ENCODE measurements at places on chromosomes 12 and 14.

DNA sequence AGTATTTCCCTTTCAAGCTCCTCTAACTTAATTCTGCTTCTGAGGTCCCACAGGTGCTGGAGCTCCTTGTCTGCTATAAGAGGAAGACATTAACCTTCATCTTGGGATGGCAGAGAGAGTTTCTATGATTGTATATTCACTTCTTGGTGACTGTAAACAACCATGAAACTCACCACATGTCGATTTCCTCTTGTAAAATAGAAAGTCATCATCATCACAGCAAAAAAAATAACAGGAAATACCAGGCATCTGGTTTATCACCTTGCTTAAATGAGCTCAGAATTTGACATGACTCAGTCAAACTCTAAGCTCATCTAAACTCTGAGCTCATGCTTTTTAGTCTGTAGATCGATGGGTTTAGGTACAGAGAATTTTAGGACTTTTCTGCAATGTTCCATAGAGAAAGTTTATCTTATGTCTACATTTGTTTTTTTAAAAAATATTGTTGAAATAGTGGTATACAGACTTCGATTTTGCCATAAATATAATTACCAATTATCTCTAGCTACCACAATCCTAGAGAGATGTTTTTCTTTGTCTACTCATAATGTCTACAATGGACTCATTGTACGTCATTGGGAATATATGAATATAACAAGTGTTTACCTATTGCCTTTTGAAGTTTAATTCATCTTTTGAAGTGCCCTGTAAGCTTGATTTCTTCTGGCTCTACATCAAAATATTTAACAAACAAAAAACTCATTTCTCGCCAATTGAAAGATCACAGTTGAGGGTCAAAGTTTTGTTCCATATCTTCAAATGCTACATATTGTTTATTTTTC is 58.4 kb downstream of the IGF1 start:
- no peak overlapping the region for H3K27ac ChIP-seq
- no peaks in the 10 kb centered on the region for H3K36me3 ChIP-seq
- no peaks in the 10 kb centered on the region for H3K4me1 ChIP-seq
- no peak overlapping the region for H3K4me3 ChIP-seq

DNA sequence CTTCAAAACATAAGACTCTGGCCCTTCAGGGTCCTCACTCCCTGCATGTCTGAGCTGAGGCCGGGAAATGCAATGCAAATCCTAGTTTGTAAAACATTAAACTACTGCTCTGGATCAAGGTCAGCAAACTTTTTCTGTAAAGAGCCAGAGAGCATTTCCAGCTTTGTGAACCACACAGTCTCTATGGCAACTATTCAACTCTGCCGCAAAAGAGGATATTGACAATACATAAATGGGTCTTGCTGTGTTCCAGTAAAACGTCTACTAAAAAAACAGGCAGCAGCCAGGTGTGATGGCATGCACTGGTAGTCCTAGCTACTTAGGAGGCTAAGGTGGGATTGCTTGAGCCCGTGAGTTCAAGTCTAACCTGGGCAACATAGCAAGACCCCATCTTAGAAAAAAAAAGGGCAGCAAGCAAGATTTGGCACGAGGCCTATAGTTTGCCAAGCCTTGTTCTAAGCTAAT is 22.3 kb downstream of the DDX24 start:
- H3K27ac ChIP-seq, result no peak overlapping the region
- no peaks in the 10 kb centered on the region for H3K27me3 ChIP-seq
- H3K36me3 ChIP-seq, result peaks cover 89% of the 10 kb centered on the region
- H3K4me3 ChIP-seq, result no peak overlapping the region

GRCh38 chr12:27359578-27360340 is 27.1 kb downstream of the BMAL2 start:
- no peak for DNase-seq
- H3K36me3 ChIP-seq, result no peaks in the 10 kb centered on the region
- no peak overlapping the region for H3K27ac ChIP-seq
- H3K4me1 ChIP-seq, result no peaks in the 10 kb centered on the region
- no peaks in the 10 kb centered on the region for H3K27me3 ChIP-seq

- no peaks in the 10 kb centered on the region for H3K27me3 ChIP-seq
- H3K27ac ChIP-seq, result no peak overlapping the region
- H3K4me3 ChIP-seq, result no peak overlapping the region
- H3K4me1 ChIP-seq, result peaks cover 9% of the 10 kb centered on the region
- H3K36me3 ChIP-seq, result peaks cover 54% of the 10 kb centered on the region
Measured at GRCh38 chr14:102993523-102993922, 63.8 kb downstream of the CDC42BPB start.

- DNase-seq, result no peak
- H3K4me1 ChIP-seq, result no peaks in the 10 kb centered on the region
- no peak overlapping the region for H3K4me3 ChIP-seq
- H3K27ac ChIP-seq, result no peak overlapping the region
Measured at GRCh38 chr12:100995201-100995600, 200.6 kb downstream of the ANO4 start.

DNA sequence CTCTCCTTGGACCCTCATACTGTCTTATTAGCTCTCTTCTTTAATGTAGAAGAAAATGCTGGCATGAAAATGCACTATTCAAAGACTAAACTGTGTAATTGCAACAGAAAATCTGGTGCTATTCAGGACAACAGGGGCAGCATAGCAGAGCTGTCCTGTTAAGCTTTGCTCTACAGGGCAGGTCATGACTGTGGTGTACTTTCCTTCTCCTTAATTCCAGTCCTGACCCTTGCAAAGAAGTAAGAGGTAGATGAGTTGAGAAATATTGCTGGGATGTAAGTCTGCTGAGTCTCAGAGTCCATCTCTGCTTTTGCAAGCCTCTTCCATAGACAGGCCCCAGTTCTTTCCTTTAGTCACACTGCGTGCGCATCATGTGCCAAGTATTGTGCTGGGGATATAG is 52.6 kb upstream of the STK38L start:
- H3K27ac ChIP-seq, result no peak overlapping the region
- no peak overlapping the region for H3K4me3 ChIP-seq
- peaks cover 1% of the 10 kb centered on the region for H3K4me1 ChIP-seq
- peak; percentile 41 for DNase-seq
- no peaks in the 10 kb centered on the region for H3K36me3 ChIP-seq
- H3K27me3 ChIP-seq, result no peaks in the 10 kb centered on the region

- H3K27me3 ChIP-seq, result no peaks in the 10 kb centered on the region
- peak overlapping the region; percentile 86 for H3K4me3 ChIP-seq
- peak; percentile 58 for DNase-seq
- H3K36me3 ChIP-seq, result no peaks in the 10 kb centered on the region
- H3K27ac ChIP-seq, result no peak overlapping the region
Measured at GRCh38 chr12:30694412-30695198, 1.1 kb downstream of the IPO8 start.

GRCh38 chr12:67088401-67089118 is 180.6 kb upstream of the CAND1 start:
- no peak overlapping the region for H3K4me3 ChIP-seq
- no peak overlapping the region for H3K27ac ChIP-seq
- peaks cover 3% of the 10 kb centered on the region for H3K27me3 ChIP-seq
- H3K36me3 ChIP-seq, result no peaks in the 10 kb centered on the region

DNA sequence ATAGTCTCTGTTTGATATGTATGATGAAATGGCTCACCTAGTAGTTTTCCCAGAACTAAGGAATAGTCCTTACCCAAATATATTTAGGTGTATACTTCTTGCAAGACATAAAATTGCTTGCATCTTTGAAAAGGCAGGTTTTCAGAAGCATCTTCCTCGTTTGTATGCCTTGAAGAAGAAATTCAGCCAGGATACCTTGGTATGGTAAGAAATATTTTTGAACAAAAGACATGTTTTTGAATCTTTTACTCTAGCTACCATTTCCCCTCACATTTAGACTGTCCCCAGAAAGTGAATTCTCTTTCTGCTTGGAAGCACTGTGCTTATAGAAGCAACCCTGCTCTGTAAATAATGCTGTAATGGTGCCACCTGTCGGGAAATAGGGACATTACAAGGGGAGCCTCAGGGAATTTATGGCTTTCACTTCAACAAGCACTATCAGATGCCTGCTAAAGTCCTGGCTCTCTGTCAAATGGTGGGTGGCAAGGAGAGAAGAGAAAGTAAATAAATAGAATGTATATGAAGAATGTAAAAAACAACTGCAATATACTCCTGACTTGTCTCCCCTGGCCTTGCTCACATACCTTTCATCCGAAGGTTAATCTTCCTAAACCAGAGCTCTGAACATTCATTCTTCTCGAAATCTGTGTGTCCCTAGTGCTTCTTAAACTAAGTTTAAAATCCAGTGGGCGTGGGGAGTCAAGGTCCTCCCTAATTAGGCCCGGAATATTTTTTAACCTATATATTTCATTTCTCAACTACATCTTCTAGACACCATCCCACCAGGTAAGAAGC is 6.1 kb downstream of the CCDC184 start:
- no peak overlapping the region for H3K4me3 ChIP-seq
- no peak overlapping the region for H3K27ac ChIP-seq
- H3K27me3 ChIP-seq, result peaks cover 20% of the 10 kb centered on the region
- no peaks in the 10 kb centered on the region for H3K4me1 ChIP-seq
- peak; percentile 78 for DNase-seq

DNA sequence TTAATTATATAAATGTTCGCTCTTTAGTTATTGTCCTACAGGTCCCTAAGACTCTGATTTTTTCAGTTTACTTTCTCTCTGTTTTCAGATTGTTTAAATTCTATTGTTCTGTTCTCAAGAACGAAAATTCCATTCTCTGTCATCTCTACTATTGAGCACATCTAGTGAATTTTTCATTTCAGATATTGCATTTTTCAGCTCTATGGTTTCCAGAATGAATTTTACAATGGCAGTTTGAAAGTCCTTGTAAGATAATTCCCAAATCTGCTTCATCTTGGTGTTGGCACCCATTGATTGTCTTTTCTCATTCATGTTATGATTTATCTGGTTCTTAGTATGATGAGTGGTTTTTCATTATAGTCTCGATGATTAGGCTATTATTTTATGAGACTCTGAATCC is 519.6 kb upstream of the LRFN5 start:
- H3K36me3 ChIP-seq, result no peaks in the 10 kb centered on the region
- H3K27ac ChIP-seq, result no peak overlapping the region
- DNase-seq, result no peak
- H3K4me1 ChIP-seq, result no peaks in the 10 kb centered on the region

DNA sequence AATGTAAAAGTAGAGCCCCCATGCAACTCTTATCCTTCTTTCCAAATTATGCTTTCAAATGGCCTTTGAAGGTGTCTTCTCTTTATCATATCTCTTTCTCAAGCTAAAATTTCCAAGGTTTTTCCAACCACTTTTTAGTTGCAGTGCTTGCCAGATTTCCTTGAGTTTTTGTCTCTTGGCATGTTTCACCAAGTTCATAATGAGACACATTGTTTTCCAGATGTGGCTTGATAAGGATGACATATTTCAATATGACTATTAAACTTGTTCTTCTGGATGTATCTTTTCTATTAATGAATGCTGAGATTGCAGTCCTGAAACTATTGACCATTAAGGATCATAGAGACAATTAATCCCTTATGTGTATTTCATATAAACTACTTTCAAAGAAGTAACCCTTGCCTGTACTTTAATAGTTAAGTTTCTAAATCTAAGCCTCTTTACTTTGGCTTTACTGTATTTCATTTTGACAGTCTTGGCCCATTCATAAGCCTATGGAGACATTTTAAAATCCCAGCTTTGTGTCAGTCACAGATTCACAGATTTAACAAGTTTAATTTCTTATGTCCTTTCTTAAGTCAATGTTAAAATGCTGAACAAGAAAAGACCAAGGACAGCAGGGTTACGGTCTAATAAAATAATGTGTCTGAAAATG is 151.5 kb downstream of the LRFN5 start:
- no peak overlapping the region for H3K27ac ChIP-seq
- H3K4me1 ChIP-seq, result no peaks in the 10 kb centered on the region
- no peaks in the 10 kb centered on the region for H3K27me3 ChIP-seq
- DNase-seq, result no peak
- no peaks in the 10 kb centered on the region for H3K36me3 ChIP-seq

GRCh38 chr12:111219440-111219839 is 149.5 kb downstream of the PHETA1 start:
- H3K27ac ChIP-seq, result no peak overlapping the region
- no peaks in the 10 kb centered on the region for H3K4me1 ChIP-seq
- H3K4me3 ChIP-seq, result no peak overlapping the region

- no peak for DNase-seq
- H3K4me3 ChIP-seq, result no peak overlapping the region
Measured at GRCh38 chr12:52183544-52183910, 8.3 kb downstream of the KRT80 start.

Measured in mesenchymal stem cell (in vitro differentiated cells and primary cell).